ENCODE measurements at places on chromosomes 6 and 20.

DNA sequence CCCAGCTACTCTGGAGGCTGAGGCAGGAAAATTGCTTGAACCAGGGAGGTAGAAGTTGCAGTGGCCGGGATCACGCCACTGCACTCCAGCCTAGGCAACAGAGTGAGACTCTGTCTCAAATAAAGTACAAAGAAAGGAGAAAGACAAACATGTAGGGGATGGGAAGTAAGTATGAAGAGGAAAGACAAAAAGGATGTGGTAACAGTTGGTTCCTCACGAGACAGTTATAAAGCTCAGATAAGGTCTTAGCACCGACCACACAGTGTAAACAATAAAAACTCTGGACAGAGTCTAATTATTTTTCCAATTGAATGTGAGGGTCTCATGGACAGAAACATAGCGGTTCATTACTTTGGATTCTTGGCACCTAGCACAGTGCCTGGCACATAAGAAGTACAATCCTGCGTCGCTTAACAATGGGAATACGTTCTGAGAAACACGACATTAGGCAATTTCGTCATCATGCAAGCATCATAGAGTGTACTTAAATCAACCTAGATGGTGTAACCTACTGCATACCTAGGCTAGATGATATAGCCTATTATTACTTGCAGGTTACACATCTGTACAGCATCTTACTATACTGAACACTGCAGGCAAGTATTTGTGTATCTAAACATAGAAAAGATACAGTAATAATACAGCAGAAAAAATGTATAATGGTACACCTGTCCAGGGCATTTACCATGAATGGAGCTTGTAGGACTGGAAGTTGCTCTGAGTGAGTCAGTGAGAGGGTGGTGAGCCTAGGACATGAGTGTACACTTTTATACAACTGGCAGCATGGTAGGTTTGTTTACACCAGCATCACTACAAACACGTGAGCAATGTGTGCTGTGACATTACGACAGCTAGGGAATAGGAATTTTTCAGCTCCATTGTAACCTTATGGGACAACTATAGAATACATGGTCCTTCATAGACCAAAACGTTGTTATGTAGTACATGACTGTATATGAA, 38.2 kb downstream of the MBOAT1 start:
- DNase-seq, result no peak

GRCh38 chr6:142881290-142881689, 63.7 kb downstream of the HIVEP2 start:
- DNase-seq, result no peak

- DNase-seq, result no peak
These were observed 150.2 kb downstream of the CDH26 start for GRCh38 chr20:60108397-60108796.

DNA sequence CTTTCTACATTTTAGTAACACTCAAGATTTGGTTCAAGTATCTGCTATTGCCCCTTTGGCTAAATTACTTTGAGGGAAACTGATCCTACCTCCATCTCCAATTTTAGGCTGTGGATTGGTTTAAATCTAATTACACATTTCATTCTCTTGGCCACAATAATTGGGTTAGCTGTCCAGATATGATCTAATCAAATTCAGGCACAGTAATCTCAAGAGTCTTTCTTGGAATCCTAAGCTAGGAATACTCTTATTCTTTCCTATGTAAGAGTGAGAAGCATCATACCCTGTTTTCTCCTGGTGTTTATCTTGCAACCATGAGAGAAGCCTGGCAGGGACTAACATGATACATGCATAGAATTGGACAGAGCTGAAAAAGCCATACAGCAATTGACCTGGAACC, 300.4 kb upstream of the MARCKS start:
- no peak for DNase-seq

DNA sequence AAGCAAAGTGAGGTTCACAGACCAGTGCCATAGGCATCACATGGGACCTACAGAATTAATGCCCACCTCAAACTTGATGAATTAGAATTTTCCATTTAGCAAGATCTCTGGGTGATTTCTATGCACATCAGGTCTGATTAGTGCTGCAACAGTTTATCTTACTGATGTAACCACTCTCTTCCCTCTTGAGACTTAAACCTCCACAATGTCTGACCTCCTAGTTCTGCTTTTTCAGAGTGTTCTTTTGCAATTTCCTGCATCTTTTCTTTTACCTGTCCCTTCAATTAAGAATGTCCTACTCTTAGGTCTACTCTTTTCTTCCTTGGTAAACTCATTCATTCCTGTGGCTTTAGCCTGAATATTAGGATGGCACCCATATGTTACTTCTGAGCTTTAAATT, 615.3 kb downstream of the TFAP2A start:
- no peak for DNase-seq

GRCh38 chr6:89655122-89655521, 16.6 kb upstream of the LYRM2 start:
- no peak for DNase-seq

- no peak for DNase-seq
These were observed 15.6 kb upstream of the MRGBP start for GRCh38 chr20:62780696-62781095.

GRCh38 chr20:15242773-15243172, 905.4 kb upstream of the FLRT3 start:
- DNase-seq, result no peak

GRCh38 chr6:56370127-56370540, 122.8 kb upstream of the COL21A1 start:
- DNase-seq, result no peak

DNA sequence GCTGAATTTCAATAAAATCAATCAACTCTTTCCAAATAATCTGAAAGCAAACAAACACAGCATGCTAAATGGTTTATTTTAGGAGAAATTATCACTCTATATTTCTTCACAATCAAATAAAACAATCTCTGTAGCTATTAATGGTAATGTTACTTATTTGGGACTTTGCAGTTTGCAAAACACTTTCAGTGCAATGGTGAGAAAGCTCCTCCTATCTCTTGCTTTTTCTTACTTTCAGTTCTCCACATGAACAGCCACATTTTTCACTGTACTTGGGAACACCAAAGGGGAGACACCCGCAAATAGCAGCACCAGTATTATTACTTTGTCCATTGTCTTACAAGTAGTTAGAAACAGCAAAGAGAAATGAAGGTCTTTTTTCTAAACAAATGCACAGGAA, 92.4 kb downstream of the DST start:
- no peak for DNase-seq

DNA sequence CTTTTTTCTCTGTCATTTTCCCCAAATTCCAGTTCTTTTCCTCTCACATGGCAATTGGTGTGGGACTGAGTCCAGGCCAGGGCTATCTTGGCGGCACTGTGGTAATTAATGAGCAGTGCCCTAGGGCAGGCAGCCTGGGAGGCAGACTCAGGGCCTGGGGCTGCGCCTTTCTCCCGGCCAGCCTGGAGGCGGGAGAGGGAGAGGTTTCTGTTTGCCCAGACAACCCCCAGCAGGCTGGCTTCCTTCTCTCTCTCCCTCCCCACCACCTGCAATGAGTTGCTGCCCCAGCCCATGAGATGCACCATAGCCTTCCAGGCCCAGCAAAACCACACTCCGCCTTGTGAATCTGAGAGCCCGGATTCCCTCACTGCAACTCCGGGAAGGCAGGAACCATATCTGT, 15.1 kb upstream of the CCDC167 start:
- no peak for DNase-seq

GRCh38 chr20:57420571-57421252, 29.5 kb downstream of the RBM38 start:
- DNase-seq, result no peak

GRCh38 chr20:25061103-25061799, 3.3 kb upstream of the ACSS1 start:
- DNase-seq, result no peak

DNA sequence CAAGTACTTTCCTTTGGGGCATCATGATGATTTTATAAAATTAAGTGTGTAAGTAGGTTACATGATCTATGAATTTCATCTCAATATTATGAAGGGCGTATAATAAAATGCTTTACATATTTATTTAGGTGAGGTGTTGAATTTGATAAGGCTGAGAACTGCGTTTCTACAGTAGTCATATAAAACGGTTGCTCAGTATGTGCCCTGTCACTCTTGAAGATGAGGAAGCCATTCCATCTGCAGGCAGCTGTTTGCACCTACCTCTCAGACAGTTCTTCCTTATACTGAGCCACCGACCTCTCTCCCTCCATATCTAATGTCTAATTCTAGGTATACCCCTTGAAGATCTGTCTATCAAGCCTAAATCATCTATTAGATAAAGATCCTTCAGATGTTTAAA, 16.1 kb downstream of the NCOA7 start:
- no peak for DNase-seq

DNA sequence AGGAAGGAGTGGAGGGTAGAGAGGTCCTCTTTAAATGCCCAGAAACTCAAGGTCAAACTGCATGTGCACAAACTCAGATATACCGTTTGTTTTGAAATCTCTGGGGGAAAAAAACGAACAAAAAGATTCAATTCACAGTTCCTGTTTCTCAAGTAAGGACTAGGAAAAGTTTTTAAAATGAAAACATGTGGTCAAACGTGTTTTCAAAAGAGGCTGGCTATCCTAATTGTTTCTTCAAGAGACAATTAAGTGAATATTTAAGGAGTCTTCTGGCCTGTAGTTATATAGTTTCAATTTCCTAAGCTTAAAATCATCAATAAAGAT, 3.1 kb downstream of the RSPO3 start:
- DNase-seq, result no peak

- no peak for DNase-seq
These were observed 48.9 kb upstream of the EZR start for GRCh38 chr6:158868122-158868480.

- no peak for DNase-seq
These were observed 126.2 kb downstream of the IMPG1 start for GRCh38 chr6:75946146-75946831.

DNA sequence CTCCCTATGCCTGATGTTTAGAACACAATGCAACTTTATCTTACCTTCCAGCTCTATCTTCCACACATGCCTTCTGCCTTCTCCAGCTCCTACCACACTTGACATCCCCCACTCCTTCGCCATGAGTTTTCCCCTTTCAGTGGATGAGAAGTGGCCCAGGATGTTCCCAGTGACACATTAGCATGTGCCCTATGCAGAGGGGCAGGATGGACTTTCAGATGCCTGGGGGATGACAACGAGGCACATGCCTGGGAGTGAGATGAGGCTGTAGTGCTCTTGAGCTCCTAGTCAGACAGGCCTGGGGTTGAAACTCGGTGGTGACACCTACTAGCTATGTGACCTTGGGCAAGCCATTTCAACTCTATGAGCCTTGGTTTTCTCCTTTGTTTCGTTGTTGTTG, 20.1 kb upstream of the SLC32A1 start:
- DNase-seq, result no peak

- DNase-seq, result peak; percentile 46
These were observed 188.3 kb upstream of the ZFP64 start for GRCh38 chr20:52379723-52380336.
